ENCODE measurements at places on chromosomes 11 and 22. TPM values are rescaled to one million over a fixed set of nuclear protein-coding genes. Genes with fewer than 3 reads are reported as not detected.

Gene SAA4
- total RNA-seq, result not detected

Gene TMPRSS6
- total RNA-seq, result 42.1 TPM

Gene C11orf97
- total RNA-seq, result not detected

Gene AAMDC
- total RNA-seq, result 10.0 TPM

Gene PHOX2A
- total RNA-seq, result not detected

Gene SCGB1A1
- not detected for total RNA-seq

Gene ST14
- not detected for total RNA-seq

Gene MUC15
- not detected for total RNA-seq

Gene CACNA1I
- total RNA-seq, result 0.57 TPM

Gene RASGRP2
- 7.5 TPM for total RNA-seq

Gene LRP5
- 6.1 TPM for total RNA-seq

Gene LDHAL6A
- total RNA-seq, result 0.19 TPM

Gene TPBGL
- not detected for total RNA-seq

Gene OR56A1
- total RNA-seq, result not detected

Gene KIRREL3
- not detected for total RNA-seq

Gene OR52A1
- total RNA-seq, result not detected

All from activated CD4-positive, alpha-beta memory T cell treated with anti-CD3 and anti-CD28 coated beads for 36 hours (primary cell).